ENCODE measurements at places on chromosomes 1 and 21.

GRCh38 chr1:22880174-22880601 is 92.5 kb downstream of the LACTBL1 start:
- DNase-seq: no peak

- no peak for DNase-seq
These were observed 319.2 kb upstream of the SPAG17 start for GRCh38 chr1:118504221-118504644.

DNA sequence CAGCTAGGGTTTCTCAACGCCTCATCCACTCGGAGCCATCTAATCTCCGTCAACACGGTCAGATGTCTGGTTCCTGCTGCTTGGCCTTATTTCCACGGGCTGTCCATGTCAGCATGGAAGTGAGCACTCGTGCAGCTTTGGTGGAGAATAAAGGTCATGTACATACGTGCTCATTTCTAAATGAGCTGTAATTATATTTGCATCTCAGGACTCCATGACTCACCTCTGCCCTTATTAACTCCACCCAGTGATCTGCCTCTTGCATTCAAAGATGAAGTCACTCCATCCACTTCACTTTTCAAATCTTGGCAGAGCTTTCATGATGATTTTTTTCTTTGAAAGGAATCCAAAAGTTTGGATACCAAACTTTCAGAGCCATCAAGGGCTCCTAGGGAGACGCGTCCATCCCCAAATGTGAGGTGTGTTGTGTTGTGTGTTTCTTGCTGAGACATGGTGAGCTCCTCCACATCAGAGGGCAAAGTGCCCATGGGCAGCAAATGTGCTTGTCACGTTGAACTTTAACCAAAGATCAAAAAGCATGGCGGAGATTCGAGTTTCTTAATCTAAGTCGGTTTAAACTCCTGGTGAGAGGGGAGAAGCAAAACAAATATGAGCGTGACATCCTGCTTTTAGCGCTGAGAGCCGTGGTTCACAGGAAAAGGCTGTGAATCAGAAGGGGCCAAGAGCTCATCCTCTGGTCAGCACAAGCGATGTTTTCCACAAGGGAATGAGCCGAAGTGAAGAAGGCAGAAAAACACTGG is 68.6 kb upstream of the ERRFI1 start:
- no peak for DNase-seq

GRCh38 chr1:246566813-246567645 is 773 bp downstream of the CNST start:
- peak; percentile 20 for DNase-seq

GRCh38 chr21:33070744-33070997 is 730 bp downstream of the OLIG1 start:
- DNase-seq: no peak

- no peak for DNase-seq
These were observed 20.4 kb upstream of the ACTRT2 start for GRCh38 chr1:3000671-3001470.

- DNase-seq: no peak
These were observed 97.7 kb upstream of the SLC25A33 start for GRCh38 chr1:9441451-9442133.

- DNase-seq: peak; percentile 22
These were observed 27.5 kb downstream of the OVGP1 start for GRCh38 chr1:111399792-111400610.

DNA sequence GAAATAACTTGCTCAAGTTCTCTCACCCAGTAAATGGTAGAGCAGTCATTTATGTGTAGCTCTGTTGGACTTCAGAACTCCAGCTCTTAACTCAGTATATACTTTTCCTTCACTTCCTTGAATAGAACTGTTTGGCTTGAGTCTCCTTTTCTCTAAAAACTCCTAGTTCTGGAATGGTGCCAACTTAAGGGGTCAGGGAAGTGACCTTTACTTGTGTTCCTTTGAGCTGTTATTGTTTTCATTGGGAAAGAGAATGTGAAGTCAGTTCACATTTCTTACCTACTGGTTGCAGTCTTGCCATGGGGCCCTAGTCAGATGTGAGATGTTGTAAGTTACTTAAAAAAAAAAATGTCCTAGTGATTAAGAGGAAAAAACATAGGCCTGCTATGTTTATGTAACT is 77.0 kb upstream of the MACF1 start:
- DNase-seq: no peak

DNA sequence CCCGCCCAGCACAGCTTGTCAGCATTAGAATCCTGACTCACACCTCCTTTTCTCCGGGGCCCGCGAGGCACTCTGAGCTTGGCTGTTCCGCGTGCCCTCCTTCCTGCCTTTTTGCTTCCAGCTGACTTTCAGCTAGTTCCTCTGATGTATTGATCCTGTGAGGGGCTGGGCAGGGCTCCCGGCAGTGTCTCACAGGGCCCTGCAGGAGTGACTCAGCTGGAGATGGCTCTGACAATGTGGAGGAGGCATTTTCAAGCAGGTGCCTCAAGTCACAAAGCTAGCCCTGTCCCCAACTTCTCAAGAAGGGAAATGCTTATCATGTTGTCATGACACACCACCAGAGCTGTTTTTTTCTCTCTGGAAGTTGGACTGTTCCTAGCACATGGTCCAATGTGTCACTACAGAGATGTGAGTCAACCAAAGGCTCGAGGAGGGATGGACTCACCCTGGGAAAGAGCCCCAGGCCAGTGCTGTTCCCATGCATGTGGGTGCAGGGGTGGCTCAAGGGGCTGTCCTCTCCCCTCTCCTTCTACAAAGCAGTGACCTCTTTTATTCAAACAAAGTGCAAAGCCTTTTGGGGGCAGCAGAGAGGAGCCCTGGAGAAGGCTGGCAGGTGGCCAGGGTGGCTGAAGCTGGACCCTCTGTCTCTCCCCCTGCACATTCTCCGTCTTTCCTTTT is 30.6 kb downstream of the SYT6 start:
- DNase-seq: no peak

DNA sequence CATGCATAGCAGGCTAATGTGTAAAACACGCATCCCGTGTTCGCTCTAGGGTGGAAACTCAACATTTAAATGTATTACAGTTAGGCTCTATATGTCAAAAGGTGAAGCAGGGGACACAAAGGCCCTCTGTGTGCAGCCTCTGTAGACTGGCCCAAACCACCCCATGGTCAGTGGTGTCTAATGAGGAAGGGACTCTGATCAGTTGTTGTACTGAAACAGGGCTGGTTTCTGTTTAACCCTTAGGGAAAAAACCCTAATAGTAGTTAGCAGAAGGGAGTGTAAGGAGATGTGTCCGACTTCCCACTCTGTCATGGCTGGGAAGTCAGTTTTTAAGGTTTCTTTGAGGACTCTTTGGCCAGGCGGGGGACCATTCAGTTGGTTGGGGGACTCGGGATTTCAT is 21.5 kb upstream of the CD2 start:
- no peak for DNase-seq

DNA sequence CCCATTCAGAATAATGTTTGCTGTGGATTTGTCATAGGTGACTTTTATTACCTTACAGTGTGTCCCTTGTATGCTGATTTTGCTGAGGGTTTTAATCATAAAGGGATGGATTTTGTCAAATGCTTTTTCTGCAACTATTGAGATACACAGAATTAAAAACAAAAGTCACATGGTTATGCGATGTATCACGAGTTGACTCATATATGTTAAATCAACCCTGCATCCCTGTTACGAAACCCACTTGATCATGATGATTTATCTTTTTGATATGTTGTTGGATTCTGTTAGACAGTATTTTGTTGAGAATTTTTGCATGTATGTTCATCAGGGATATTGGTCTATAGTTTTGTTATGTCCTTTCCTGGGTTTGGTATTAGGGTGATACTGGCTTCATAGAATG is 10.7 kb upstream of the OR2T34 start:
- no peak for DNase-seq

GRCh38 chr1:34792868-34793727 is at the start of gene GJA4:
TSS of gene GJA4 (plus strand) at chr1:34792999. CDS start at chr1:34794214, 1,215 bp downstream.
- no peak for DNase-seq

DNA sequence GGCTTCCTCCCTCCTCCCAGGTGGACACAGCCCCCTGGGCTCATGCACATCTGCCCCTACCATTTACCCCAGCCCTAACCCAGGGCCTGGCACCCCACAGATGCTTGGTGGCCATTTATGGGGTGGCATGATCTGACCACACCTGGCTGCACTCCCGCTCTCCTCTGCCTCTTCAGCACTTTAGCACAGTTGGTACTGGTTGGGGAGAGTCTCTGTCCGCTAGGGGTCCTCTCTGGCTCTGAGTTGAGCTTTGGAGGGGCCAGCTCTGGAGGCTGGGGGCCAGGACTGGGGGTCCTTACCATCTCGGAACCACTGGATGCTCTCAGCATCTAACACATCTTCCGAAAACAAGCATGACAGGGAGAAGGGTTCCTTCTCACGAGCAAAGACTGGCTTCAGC is 17.4 kb downstream of the MYOM3 start:
- DNase-seq: no peak

DNA sequence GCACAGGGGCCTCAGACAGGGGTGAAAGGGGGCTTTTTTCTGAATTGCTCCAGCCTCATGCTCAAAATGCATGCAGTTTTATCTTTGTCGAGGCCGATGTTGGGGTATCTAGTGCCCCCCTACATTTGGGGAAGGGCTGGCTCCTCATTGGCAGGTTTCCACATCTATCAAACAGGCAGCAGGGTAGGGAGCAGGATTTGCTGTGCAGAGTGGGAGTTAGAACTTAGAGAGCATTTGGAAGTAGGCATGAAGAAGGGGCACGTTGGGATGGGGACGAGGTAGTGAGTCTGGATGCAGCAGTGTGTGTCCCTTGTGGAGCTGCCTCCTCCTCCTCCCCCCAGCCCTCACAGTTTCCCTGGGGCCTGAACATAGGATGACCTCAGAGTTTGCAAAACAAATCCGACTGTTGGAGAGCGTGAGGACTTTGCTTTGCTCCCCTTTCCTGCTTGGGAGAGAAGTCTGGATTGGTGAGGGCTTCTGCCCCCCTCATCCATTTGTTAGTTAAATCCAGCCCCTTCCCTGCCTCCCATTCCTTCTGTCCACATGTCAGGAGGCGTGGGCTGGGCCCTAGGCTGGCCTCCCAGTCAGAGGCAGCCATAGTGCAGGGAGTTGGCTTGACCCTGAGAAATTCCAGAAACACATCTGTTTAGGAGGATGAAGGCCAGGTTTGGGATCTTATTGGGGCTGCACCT is 36.9 kb upstream of the GPR37L1 start:
- no peak for DNase-seq

- no peak for DNase-seq
These were observed 39.3 kb upstream of the ERRFI1 start for GRCh38 chr1:8065369-8065768.

GRCh38 chr1:117512728-117513321 is 93.0 kb upstream of the TENT5C start:
- DNase-seq: no peak

DNA sequence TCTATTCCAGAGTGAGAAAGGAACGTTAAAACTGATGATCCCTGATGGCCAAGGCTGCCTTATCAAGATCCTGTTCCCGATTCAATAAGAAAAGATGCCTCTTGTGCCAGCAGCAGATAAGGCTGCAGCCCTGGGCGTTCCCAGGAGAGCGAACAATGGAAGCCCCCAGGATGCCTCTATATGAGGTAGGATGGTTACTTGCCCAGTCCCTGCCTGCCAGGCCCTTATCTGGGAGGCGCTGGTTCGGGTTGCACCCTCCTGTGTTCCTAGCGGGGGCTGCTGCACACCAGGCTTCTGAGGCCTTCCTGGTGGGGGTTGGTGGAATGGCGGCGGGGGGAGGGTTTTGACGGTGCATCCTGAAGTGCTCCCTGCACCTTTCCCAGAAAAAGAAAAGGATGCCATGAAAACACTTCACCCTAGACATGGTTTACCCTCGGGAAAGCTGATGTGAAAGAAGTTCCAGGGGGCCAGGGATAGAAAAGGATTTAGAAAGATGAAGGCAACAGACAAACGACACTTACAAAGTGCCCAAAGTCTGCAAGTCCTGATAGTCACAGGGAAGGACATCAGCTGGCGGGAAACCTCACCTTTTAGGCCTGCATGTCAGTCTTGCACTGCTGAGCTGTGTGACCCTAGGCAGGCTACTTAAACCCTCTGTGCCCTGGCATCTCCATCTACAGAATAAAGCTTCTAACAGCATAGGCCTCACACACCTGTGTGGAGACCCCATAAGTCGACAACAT is 100.3 kb downstream of the KCNJ15 start:
- DNase-seq: no peak

GRCh38 chr21:25313829-25314228 is 293.5 kb downstream of the MRPL39 start:
- DNase-seq: no peak

GRCh38 chr1:234963904-234964702 is 164.5 kb downstream of the TOMM20 start:
- DNase-seq: no peak

DNA sequence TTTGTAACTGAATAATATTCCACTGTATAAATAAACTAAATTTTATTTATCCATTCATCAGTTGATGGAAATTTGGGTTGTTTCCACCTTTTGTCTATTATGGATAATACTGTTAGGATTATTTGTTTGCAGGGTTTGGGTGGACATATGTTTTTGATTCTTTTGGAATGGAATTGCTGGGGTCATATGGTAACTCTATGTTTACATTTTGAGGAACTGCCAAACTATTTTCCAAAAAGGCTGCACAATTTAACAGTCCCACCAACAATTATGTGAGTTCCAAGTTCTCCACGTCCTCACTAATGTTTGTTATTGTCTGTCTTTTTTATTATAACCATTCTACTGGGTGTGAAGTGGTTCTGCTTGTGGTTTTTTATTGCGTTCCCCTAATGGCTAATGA is 4.3 kb upstream of the SERBP1 start:
- DNase-seq: no peak

GRCh38 chr1:118049981-118050380 is 120.4 kb downstream of the WDR3 start:
- no peak for DNase-seq

- DNase-seq: peak; percentile 1
These were observed 408.3 kb upstream of the PLXNA2 start for GRCh38 chr1:208652296-208653160.

- no peak for DNase-seq
These were observed 321.5 kb upstream of the FAM78B start for GRCh38 chr1:166488327-166488726.

DNA sequence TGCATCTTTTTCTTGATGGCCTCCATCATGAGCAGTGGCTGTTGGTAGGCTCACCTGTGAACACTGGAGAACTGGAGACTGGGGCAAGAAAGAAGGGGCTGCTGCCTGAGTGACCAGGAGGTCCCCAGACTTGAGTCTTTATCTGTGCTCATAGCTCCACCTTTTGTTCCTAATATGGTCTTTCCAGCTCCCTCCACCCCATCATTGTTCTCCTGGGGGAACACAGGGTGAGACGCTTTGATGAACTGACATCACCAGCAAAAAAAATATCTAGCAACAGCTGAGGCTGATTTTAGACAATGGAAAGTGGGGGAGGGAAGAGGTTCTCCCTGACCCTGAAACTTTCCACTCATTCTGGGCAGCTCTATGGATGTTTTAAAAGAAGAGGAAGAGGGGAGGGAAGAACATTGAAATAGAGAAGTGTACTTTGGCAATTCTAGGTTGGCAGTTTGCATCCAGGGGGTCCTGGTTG is at the start of gene TPM3:
Gene TPM3, minus strand, starts transcription at position 111 of the 472 bp plus-strand sequence. Its CDS starts 82 bp downstream, at position 29.
- no peak for DNase-seq

GRCh38 chr1:41882068-41882477 is 36.6 kb downstream of the HIVEP3 start:
- DNase-seq: no peak

- no peak for DNase-seq
These were observed 10.5 kb downstream of the LDLRAP1 start for GRCh38 chr1:25553749-25554429.

All from stimulated activated CD4-positive, alpha-beta T cell treated with anti-CD3 and anti-CD28 coated beads, TNF-alpha, amount 100 ng/mL, for 24 hours (primary cell).